ENCODE measurements at places on chromosomes 5 and 9.

DNA sequence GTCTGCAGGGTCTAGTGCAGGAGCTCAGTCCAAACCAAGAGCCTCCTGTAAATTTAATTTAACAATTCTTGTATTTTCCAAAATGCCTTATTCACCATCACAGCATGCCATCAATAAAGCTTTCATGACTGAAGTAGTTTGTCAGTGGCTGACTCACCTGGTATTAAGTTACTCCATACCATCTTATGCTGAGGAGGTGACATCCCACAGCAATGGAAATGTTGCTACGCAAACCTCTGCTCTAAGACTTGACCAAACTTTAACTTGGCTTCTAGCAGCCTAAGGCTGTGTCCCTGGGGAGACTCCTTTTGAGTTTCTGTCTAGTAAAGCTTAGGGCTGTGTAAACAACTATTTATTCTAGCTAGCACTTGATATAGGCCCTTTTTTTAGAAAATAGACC, 1231.3 kb upstream of the CDH18 start:
- DNase-seq, result no peak

GRCh38 chr5:170681013-170681433, 102.5 kb upstream of the GABRP start:
- peak; percentile 8 for DNase-seq

GRCh38 chr9:129549684-129550083, 71.2 kb downstream of the C9orf50 start:
- no peak for DNase-seq

DNA sequence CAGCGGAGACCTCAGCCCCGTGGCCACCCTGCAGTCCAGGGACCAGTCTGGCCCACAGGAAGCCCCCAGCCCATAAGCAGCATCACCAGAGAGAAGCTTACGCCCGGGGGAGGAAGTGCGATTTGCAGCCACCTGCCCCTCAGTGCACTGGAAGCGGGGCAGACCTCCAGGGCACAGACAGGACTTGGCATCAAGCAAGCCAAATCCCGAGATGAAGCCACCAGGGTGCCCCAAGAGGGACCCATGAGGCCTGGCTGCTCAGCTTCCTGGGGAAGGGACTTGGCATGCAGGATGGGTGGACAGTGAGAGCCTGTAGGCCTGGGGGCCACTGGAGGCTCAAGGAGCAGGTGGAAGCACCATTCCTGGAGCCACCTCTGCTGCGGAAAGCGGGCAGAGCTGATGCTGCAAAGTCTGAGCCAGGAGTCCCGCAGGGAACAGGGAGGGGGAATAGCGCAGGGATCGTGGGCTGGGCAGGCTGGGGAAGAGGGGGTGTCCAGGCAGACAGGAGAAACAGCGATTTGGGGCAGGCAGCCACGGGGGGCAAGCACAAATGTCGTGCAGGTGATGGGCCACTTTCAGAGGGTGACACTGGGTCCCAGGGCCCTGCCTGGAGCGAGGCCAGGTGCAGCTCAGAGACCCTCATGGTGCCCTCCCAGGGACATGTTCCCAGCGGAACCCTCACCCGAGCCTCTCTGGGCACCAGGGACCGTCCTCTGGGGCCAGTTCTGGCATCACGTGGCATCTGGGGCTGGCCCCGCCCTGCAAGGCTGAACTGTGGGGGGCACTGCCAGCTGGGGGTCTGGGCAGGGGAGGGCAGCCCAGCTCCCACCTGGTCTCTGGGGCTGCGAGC, 3.2 kb downstream of the LRRC26 start:
- no peak for DNase-seq

DNA sequence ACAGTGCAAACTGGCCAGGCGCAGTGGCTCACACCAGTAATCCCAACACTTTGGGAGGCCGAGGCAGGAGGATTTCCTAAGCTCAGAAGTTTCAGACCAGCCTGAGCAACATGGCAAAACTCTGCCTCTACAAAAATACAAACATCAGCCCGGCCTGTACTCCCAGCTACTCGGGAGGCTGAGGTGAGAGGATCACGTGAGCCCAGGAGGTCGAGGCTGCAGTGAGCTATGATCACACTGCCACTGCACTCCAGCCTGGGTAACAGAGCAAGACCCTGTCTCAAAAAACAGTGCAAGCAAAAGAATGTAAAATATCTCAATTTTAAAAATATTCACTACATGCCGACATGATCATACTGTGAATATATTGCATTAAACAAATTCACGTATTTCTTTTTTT, 50.7 kb upstream of the FUBP3 start:
- no peak for DNase-seq

- DNase-seq, result no peak
Observed at GRCh38 chr9:113589407-113589806, 125.9 kb downstream of the RGS3 start.

GRCh38 chr9:124188331-124189110, 69.2 kb upstream of the NEK6 start:
- no peak for DNase-seq

- DNase-seq, result peak; percentile 20
Observed at GRCh38 chr5:65102976-65103711, 334.4 kb downstream of the CWC27 start.

DNA sequence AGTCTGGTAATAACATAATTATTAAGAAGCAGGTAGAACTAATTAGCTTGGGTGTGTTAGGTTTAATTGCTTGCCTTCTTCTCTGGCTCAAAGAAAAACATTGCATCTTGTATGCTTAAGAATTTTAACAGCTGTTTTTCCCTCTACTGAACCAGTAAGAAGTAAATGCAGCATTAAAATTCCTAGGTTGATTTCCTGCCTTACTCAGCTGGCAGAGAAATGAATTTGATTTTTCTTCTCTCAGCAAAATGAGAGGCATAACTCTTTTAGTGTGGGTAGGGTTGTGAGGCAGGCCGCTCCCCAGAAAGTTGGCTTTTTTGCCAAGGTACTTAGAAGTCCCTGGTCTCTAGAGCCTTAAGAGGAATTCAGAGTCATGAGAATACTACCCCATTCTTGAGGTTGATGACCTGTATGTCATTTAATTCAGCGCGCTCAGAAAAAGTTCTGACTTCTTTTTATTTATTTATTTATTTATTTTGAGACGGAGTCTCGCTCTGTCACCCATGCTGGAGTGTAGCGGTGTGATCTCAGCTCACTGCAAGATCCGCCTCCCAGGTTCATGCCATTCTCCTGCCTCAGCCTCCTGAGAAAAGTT, 302.6 kb downstream of the ARHGEF28 start:
- DNase-seq, result no peak

DNA sequence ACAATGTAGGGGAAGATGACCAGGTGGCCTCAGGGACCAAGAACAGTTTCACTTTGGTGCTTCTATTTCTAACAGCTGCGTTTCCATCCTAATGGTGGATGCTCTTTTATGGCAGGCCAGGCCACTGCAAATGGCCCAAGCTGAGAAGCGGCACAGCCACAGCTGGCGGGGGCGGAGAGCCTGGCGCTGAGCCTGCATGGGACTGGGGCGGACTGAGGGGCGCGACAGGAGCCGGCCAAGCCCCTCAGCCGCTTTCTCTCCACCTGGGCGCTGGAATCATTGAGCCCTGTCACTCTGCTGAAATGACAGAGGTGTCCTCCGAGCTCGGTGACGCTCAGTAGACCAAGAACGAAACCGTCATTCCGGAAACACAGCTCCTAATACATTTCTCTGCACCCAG, 317.3 kb upstream of the PDE4D start:
- DNase-seq, result no peak

GRCh38 chr9:35518225-35518821, 28.4 kb downstream of the RUSC2 start:
- no peak for DNase-seq

GRCh38 chr5:164059471-164059870, 554.1 kb downstream of the MAT2B start:
- no peak for DNase-seq

GRCh38 chr5:135269931-135270421, 129.1 kb downstream of the MACROH2A1 start:
- no peak for DNase-seq

DNA sequence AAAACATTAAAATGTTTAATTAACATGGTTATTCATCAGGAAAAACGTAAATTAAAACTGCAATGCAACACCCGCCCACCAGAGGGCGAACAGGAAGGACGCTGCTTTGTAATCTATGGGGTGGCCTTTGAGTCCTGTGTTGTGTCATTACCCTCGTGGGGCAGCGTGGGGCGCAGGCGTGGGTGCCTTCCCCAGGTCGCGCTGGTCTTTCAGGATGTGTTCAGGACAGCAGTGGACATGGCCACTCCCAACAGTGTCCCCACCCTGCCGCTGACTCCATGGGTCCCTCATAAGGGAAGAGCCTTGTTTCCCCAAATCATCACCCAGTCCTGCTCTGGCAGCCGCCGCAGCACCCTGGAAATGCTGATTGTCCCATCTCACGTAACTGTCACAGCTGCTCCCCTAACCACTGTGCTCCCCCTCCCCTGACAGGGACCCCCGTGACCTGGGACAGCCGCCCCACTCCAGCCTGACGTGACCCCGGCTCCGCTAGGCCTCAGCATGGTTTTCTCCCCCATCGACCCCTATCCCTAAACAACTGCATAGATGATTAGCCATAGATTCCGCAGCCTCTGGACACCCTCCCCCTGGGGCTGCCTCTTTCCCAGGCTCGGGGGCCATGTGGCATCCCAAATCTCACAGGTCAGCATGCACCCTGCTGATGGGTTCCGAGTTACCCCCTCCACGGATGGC, 36.4 kb downstream of the GLT6D1 start:
- DNase-seq, result peak; percentile 20

GRCh38 chr5:6377582-6377904, 804 bp downstream of the MED10 start:
- no peak for DNase-seq

GRCh38 chr5:104385906-104386305, 823.3 kb upstream of the NUDT12 start:
- no peak for DNase-seq

DNA sequence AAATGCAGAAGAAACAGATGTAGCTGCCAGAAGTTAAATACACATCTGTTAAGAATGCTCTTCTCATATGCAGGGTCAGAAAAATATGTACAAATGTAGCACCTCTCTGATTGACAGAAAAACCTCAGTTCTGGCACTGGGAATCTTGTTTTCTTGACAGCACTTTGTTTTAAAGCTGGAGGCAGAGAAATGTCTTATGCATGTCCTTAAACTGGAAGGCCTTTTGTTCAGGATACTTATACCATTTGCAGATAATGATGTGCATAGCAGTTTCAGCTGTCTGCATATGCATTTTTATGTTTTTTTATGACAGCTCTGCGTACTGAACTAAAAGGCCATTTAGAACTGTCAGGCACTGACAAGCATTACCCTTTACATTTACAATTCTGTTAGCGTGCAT, 567.9 kb downstream of the EBF1 start:
- DNase-seq, result no peak

DNA sequence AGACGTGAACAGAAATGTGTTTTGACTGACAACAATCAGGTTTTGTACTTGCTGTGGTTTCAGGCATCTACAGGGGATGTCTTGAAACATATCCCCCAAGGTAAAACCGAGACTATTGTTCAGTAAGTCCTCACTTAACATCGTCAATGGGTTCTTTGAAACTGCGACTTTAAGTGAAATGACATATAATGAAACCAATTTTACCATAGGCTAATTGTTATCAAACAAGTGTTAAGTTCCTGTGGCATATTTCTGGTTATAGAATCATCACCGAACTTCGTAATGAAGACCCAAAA, 16.4 kb upstream of the OMD start:
- no peak for DNase-seq

DNA sequence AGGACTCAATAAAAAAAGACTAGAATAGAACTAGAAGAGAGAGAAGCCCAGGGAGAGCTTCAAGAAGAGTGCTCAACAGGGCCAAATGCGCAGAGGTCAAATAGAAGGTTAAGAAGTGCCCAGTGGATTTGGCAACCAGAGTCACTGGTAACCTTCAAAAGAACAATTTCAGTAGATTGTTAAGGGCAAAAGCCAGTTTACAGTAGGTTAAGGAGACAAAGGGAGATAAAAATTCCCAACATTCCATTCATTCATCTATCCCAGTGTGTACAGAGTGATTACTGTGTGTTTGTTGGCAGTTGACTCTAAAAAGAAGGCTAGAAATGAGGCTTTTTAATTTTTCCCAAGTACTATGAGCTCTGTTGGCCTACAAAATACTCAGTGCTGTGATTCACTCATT, 69.4 kb downstream of the RIGI start:
- no peak for DNase-seq

DNA sequence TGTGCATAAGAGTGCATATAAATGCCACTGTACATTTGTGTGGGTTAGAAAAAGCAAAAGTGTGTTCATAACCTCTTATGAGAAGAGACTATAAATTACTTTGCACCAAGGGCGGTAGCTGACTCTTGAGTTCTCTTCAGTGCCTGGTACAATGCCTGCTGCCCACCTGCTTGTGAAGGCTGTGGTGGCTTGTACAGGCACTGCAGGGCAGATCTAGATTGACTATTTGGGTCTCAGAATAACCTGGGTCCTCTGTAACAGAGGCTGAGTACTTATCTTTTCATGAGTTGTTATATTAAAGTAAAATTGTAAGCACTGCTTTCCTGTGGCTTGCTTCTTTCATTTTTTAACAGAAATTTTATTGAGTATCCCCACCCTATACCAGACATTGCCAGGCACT, 22.8 kb downstream of the LMNB1 start:
- no peak for DNase-seq

GRCh38 chr9:137406876-137407589, 15.9 kb downstream of the EXD3 start:
- peak; percentile 57 for DNase-seq

DNA sequence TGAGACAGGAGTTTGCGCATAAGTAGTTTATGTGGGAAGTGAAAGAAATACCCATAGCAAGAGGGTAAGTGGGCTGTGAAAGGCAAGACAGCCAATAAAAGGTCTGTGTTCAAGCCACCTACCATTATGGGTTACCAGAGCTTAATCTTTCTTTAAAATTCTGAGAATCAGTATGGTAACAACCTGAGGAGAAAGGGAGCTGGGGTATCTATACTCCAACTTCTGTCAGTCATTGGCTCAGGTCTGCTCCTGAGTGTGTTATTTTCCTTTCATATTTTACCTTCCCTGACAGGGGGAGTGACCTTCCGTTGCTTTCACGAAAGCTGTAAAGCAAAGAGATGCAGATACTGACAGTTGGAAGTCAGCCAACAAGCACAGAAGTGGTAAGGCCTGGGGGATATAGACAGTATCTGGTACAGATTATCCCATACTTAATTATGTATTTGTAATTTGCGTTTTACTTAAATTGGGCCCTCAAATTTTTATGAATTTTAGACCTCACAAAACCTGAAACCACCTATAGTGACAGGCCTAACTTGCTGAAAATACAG, 233.4 kb downstream of the RAB3C start:
- DNase-seq, result no peak

DNA sequence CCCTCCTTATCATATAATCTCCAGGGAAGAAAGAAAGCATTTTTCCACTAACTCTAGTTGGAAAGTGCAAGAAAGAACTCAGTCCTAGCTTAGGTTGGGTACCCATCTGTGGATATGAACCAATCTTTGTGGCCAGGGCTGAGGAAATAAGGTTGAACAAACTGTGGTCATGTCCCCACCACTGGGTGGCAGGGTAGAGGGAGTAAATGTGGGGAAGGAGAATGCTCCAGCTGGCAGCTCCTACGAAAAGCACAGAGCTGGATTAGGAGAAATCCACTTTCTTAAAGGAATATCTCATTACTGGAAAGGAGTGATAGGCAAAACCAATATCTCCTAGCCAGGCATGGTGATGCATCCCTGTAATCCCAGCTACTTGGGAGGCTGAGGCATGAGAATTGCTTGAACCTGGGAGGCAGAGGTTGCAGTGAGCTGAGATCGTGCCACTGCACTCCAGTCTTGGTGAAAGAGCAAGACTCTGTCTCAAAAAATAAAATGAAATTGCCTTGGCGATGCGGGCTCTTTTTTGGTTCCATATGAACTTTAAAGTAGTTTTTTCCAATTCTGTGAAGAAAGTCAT, 175.1 kb downstream of the CCDC192 start:
- DNase-seq, result no peak
